H1 (cell line): ENCODE measurements at places on chromosomes 2 and 18. TPM values are rescaled to one million over a fixed set of nuclear protein-coding genes. Genes with fewer than 3 reads are reported as not detected.

GRCh38 chr18:77851802-77852201 lies 602.2 kb downstream of the GALR1 start:
- H3K4me1 ChIP-seq: no peaks in the 10 kb centered on the region
- no peak for DNase-seq
- H3K27me3 ChIP-seq: no peaks in the 10 kb centered on the region
- no peak overlapping the region for H3K27ac ChIP-seq
- H3K4me3 ChIP-seq: no peak overlapping the region

The RAB27B gene
- total RNA-seq: 0.33 and 0.60 TPM in 2 replicates

GRCh38 chr2:126906781-126907180 lies 8.1 kb downstream of the TEX51 start:
- no peaks in the 10 kb centered on the region for H3K27me3 ChIP-seq
- no peak for DNase-seq
- no peak overlapping the region for H3K27ac ChIP-seq
- no peaks in the 10 kb centered on the region for H3K36me3 ChIP-seq
- H3K4me3 ChIP-seq: no peak overlapping the region
- H3K4me1 ChIP-seq: no peaks in the 10 kb centered on the region; the same call in 1 of the 2 replicates

GRCh38 chr2:95122197-95122551 lies 566 bp upstream of the MRPS5 start:
- peaks cover 2% of the 10 kb centered on the region; the same call in 1 of the 2 replicates for H3K4me1 ChIP-seq
- H3K27ac ChIP-seq: peak overlapping the region; percentile 97; the same call in 1 of the 2 replicates

GRCh38 chr2:100110614-100111000 lies 31.8 kb downstream of the AFF3 start:
- peaks cover 92% of the 10 kb centered on the region for H3K27me3 ChIP-seq
- DNase-seq: no peak
- no peak overlapping the region for H3K4me3 ChIP-seq
- H3K27ac ChIP-seq: no peak overlapping the region
- H3K4me1 ChIP-seq: peaks cover 7% of the 10 kb centered on the region; the same call in 1 of the 2 replicates

GRCh38 chr18:58180738-58181353 lies 136.8 kb downstream of the NEDD4L start:
- no peaks in the 10 kb centered on the region for H3K36me3 ChIP-seq
- H3K27me3 ChIP-seq: no peaks in the 10 kb centered on the region
- H3K27ac ChIP-seq: no peak overlapping the region
- no peak overlapping the region for H3K4me3 ChIP-seq
- H3K4me1 ChIP-seq: no peaks in the 10 kb centered on the region; the same call in 1 of the 2 replicates

The MIB1 gene
- 57.2 and 60.3 TPM in 2 replicates for total RNA-seq

The PTH2R gene
- total RNA-seq: 0.11 and 0.19 TPM in 2 replicates

DNA sequence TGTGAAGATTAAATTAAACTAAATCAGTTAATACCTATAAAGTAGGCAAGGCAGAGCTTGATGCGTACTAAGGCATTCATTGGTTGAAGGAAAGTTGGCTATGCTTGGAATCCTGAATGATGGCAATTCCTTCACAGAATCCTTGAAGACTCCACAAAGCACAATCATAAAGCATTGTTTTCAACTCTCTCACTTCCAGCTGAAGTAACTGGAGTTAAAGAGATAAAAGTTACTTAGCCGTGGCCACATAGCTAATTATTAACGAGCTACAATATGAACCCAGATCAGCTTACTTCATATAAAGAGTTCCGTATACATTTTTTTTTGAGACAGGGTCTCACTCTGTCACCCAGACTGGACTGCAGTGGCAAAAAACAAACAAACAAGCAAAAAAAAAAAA lies 483.9 kb upstream of the DDX18 start:
- no peaks in the 10 kb centered on the region for H3K36me3 ChIP-seq
- no peaks in the 10 kb centered on the region for H3K27me3 ChIP-seq
- no peaks in the 10 kb centered on the region for H3K4me1 ChIP-seq
- no peak overlapping the region for H3K4me3 ChIP-seq

DNA sequence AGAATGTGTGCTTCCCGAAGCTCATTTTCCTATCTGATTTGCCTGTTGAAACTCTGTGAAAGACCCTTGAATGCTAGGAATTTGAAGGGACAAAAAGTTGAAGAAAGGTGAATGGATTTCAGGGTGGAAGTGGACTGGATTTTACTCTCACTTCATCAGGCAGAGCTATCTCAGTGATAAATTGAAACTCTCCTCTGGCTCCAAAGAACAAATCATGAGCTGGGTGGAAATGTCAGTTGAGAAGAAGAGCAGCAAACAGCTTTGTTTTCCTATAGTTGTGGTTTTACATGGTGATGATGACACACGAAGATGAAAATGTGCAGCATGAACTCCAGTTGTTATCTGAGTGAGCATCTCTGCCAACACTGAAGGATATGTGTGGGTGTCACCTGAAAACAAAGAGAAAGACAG lies 34.4 kb downstream of the CD28 start:
- H3K27ac ChIP-seq: no peak overlapping the region
- no peak overlapping the region for H3K4me3 ChIP-seq
- H3K36me3 ChIP-seq: no peaks in the 10 kb centered on the region

The ZNF236 gene
- 14.2 and 14.5 TPM in 2 replicates for total RNA-seq

GRCh38 chr2:98517636-98518035 lies 73.0 kb downstream of the INPP4A start:
- no peak for DNase-seq
- no peak overlapping the region for H3K4me3 ChIP-seq
- H3K36me3 ChIP-seq: no peaks in the 10 kb centered on the region; the same call in 1 of the 2 replicates
- H3K27ac ChIP-seq: no peak overlapping the region

The CYP20A1 gene
- total RNA-seq: 18.6 and 21.5 TPM in 2 replicates

DNA sequence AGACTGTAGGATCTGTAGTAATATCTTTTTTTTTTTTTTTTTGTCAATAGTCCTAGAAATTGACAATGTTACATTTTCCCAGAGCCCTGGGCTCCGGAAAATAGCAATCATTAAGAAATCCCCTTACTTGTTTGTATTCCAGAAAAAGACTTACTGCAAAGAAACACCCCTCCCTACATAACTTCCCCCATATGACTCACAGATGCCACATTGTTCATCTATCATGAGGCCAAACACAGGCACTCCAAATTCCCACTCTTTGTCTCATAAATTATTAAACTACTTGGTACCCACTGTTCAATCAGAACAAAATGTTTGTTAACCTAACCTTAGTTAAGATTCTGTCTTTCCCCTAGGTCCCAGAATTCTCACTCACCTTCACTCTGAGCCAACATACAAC lies 53.5 kb downstream of the TEX51 start:
- no peak overlapping the region for H3K27ac ChIP-seq
- DNase-seq: no peak
- H3K27me3 ChIP-seq: no peaks in the 10 kb centered on the region; the same call in 1 of the 2 replicates
- peaks cover 8% of the 10 kb centered on the region for H3K4me1 ChIP-seq
- no peak overlapping the region for H3K4me3 ChIP-seq
- H3K36me3 ChIP-seq: no peaks in the 10 kb centered on the region

GRCh38 chr2:128421861-128422311 lies 103.2 kb upstream of the HS6ST1 start:
- no peak overlapping the region for H3K4me3 ChIP-seq
- H3K27me3 ChIP-seq: no peaks in the 10 kb centered on the region
- H3K27ac ChIP-seq: no peak overlapping the region
- H3K36me3 ChIP-seq: no peaks in the 10 kb centered on the region

DNA sequence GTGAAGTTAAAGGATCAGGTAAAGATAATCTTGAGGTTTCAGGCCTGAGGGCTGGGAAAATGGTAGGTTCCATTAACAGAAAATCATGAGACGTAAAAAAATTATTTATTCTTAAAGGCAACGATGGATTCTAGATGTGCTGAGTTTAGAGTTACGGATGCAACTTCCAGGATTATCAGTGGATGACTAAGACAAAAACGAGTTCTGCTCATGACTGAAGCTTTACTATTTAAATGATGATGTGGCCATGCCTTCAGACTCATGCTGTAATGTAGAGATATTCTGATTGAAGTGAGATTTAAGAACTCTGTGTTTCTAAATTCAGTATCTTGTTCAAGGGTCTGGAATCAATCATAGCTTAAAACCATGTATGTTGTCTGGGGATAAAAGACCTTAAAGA lies 5.0 kb downstream of the TMEM237 start:
- peaks cover 48% of the 10 kb centered on the region for H3K36me3 ChIP-seq
- H3K4me3 ChIP-seq: no peak overlapping the region
- no peaks in the 10 kb centered on the region for H3K27me3 ChIP-seq
- H3K27ac ChIP-seq: no peak overlapping the region
- no peaks in the 10 kb centered on the region for H3K4me1 ChIP-seq
- DNase-seq: no peak

DNA sequence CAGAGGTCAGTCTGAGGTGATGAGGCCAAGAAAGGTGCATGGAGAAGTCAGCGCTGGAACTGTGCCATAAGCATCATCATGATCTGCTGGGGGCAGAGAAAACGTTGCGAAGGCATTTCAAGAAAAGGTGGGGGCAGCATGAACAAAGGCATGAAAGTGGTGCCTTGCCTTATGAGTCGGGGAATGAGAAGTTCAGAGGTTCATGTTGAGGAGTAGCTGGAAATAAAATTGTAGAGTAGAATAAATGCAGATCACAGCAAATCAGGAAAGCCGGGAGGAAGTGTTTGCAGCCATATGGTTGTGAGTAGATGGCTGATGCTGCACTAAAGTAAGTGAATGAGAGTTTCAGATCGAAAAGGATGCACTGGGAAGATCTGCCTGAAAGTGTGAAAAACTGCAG lies 72.1 kb upstream of the ARL5A start:
- H3K27me3 ChIP-seq: no peaks in the 10 kb centered on the region
- no peaks in the 10 kb centered on the region for H3K36me3 ChIP-seq
- DNase-seq: no peak
- no peak overlapping the region for H3K27ac ChIP-seq

The TTC32 gene
- 6.7 and 8.7 TPM in 2 replicates for total RNA-seq
